ENCODE measurements at places on chromosomes 1 and 21.

- no peak for DNase-seq
Observed at GRCh38 chr21:34157521-34157920, 84.1 kb downstream of the MRPS6 start.

- no peak for DNase-seq
Observed at GRCh38 chr1:20376171-20376570, 85.5 kb downstream of the VWA5B1 start.

GRCh38 chr1:169090308-169090899, 16.1 kb upstream of the ATP1B1 start:
- no peak for DNase-seq

- peak; percentile 33 for DNase-seq
Observed at GRCh38 chr1:6347641-6348487, 45.7 kb downstream of the ACOT7 start.

- no peak for DNase-seq
Observed at GRCh38 chr1:93207211-93207610, 26.7 kb downstream of the CCDC18 start.

DNA sequence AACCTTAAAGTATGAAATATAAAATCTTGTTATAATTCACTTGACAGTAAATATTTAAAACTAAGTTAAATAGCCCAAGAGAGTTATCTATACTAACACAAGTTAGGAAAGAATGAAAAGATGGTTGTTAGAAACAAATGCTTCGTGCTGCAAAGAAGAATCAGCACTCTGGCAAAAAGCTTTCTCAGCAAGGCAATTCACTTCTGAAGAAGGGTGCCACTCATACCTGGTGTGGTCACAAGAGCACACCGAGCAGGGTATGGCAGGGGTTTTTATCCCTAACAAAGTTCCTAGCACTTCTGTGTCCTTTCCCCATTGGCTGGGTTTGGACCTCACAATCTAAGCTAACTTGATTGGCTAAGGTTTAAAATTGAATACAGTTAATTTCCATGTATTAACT, 121.0 kb downstream of the MAGI3 start:
- no peak for DNase-seq

DNA sequence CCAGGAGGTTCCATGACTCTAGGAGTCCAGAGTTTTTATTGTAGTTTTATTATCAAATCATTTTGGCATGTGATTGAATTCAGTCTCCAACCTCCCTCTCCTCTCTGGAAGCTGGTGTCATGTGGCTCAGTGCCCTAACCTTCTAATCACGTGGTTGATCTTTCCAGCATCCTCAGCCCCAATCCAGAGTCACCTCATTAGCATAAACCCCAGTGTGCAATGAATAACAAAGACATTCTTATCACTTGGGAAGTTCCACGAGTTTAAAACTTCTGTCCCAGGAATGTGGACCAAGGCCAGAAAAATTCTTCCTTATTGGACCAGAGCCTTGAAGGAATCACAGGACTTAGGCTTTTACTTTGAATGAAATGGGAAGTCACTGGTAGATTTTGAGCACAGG, 52.2 kb downstream of the KIRREL1 start:
- DNase-seq: no peak

DNA sequence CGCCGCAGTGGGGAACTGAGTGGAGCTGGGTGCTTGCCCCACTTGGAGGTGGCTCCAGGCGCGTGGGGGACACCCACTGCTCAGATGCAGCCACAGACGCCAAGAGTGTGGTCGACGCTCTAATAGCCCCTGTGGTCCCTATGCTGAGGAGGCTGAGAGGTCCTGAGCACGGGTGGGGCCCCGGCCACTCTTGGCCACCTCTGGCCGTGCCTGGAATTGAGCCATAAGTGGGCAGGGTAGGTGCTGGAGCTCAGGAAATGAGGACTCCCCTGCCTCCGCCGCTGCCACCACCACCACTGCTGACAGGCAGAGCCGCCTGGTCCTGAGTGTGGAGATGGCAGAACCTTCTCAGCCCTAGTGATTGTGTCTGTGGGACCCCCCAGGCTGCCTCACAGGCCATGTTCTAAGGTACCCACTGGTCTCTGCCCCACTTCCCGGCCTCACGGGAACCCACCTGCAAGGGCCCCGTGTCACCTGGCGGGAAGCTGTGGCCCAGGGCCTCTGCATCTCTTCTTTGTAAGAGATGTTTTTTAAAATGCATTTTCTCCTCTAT, 34.6 kb upstream of the DIP2A start:
- DNase-seq: no peak

GRCh38 chr1:228180959-228181644, 15.5 kb downstream of the IBA57 start:
- no peak for DNase-seq

DNA sequence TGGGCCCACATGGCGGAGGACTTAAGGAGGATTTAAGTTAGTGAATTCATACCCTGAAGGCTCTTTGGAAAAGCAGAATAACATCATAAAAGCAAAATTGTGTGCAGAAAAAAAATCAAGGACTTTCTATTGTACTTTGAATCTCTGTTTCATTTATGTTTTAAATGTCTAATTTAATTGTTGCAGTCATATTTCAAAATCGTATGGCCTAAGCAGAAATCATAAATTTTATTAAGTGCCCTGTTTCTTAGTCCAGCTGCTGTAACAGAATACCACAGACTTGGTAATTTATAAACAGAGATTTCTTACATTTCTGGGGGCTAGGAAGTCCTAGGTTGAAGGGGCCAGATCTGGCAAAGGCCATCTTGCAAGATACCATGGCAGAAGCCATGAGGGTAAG, 555.6 kb downstream of the LTN1 start:
- DNase-seq: no peak

- DNase-seq: no peak
Observed at GRCh38 chr1:163535807-163536206, 214.1 kb downstream of the NUF2 start.

DNA sequence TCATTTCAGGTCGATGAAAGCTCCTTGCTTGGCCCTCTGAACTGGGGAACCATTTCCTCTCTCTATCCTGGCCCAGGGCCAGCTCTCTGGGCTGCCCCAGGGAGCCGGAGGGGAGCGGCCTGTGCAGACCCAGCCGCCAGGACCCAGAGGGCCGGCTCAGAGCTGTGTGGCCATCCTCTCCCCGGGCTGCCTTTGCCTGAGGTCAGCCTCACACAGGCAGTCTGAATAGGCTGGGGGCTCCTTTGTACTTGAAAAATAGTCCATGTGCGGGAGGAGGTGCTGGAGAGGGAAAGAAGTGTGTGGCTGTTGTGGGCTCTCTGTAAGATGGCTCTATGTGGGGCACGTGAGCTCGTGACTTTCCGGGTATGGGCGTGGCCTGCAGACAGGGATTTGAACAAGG, 275.1 kb upstream of the VAMP3 start:
- DNase-seq: no peak

GRCh38 chr1:221729771-221730330, 12.0 kb downstream of the DUSP10 start:
- no peak for DNase-seq

- no peak for DNase-seq
Observed at GRCh38 chr1:234645474-234645953, 35.5 kb upstream of the IRF2BP2 start.

DNA sequence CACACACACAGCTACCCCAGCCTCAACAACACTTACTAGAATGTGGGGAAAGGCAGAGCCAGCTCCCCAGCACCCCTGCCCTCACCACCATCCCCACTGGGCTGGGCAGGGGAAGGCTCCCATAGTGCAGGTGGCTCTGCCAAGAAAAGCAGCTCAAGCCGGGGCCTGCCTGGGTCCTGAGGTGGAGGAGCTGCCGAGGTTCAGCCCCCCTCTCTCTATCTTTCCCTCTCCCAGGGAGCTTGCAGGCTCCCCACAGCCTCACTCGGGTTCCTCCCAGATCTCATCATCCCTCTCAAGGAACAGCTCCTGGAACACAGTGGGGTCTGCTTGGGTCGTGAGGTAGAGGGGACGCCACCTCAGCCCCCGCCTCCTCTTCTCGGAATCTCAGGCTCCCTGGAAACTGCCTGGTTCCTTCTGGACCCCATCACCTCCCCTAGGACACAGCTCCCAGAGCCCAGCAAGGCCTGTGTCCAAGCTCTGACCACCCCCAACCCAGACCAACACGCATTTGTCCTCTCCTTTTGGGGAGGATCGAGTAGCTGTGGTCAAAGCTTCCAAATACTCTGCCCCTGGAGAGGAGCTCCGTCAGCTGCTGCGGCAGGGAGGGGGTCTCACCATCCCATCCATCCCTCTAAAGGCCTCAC, 704 bp downstream of the S100A16 start:
- no peak for DNase-seq

DNA sequence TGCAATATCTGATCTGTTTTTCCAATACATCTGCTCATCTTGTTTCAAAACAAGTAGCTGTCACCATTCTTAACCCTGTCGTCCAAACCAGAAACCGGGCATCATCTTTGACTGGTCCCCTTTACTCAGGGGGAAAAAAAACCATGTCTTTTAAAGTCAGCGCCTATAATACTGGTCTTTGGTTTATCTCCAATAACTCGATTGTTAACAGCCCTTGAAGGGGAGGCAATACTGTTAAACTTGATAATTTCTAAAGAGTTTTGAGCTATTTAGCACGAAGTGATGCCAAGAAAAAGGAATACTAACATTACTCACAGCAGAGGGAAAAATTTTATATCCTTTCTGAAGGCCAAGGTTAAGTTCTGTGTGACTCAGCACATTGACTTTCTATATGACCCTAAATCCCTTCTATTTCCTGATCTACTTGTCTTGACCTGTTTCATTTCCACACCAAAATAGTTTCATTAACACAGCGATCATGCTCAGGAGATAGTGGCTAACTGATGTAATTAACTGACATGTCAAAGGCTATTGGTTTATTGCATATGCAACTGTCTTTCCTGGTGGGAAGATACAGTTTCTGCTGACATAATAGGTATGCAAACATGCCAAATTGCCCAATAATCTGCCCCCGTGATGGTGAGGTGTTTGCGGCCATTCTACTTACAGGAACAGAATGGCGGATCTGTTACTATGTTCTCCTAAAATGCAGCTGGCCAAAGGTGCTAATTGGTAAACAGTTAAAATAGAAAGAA, 59.1 kb downstream of the NFIA start:
- no peak for DNase-seq

DNA sequence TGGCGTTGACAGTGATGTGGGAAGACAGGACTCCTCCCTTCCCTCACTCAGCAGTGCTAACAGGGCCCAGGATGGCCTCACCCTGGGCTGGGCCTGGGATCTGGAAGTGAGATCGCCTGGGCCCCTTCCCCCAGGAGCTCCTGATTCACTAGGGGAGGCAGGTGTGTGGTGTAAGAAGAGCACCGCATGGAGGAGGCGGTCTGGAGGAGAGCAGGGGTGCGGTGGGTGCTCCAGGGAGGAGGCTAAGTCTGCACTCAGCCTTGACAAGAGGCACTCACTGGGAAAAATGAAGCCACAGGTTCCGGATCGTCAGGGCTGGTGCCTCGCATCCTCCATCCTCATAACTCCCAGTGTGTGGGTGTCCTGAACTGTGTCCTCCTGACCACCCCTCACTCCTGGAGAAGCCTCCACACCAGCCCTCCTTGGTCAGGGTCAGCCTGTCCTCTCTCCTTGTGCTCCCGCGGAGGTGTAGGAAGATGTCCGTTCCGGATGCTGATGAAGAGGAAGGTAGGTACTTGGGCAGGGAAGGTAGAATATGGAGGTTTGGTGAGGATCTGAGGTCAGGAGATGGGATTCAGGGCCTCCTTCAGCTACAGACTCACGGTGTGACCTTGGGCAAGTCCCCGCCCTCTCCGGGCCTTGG, 142.1 kb upstream of the WNT4 start:
- no peak for DNase-seq

- DNase-seq: no peak
Observed at GRCh38 chr1:14190508-14190907, 408.0 kb upstream of the KAZN start.

DNA sequence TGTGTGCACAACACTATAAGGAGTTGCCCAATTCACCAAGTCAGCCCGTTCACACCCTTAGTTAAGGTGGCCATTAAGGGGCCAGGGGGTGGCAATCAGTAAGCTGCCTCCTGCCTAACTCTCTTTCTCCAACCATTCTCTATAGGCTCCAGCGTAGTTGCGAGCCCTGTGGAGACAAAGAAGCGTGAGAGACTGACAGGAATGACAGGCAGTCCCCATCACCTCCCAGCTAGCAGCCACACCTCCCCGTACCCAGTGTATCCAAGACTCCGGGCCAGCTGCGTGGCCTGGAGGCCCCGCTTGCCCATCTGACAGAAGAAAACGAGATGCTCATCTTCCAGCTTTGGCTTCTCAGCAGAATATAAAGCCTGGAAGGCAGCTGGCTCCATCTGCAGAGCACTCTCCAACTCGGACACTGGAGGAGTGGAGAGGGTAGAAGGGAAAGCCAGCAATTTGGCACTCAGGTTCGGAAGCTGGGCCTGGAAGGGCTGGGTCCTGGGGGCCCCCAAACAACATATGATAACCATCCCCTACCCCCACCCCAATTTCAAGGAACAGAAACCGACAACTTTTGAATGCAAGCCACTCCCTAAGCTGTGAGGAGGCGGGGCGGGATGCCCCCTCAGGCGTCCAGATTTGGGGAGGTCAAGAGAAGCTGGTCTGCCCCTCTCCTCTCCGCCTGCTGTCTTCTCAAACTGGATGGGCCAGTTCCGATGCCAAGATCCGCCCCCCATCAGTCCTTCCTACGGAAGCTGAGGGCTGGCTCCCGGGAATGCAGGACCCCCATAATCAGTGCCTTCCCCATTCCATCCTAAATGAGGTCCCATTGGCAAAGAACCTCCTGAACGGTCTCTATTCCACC, 872 bp downstream of the TSTD1 start:
- DNase-seq: no peak

DNA sequence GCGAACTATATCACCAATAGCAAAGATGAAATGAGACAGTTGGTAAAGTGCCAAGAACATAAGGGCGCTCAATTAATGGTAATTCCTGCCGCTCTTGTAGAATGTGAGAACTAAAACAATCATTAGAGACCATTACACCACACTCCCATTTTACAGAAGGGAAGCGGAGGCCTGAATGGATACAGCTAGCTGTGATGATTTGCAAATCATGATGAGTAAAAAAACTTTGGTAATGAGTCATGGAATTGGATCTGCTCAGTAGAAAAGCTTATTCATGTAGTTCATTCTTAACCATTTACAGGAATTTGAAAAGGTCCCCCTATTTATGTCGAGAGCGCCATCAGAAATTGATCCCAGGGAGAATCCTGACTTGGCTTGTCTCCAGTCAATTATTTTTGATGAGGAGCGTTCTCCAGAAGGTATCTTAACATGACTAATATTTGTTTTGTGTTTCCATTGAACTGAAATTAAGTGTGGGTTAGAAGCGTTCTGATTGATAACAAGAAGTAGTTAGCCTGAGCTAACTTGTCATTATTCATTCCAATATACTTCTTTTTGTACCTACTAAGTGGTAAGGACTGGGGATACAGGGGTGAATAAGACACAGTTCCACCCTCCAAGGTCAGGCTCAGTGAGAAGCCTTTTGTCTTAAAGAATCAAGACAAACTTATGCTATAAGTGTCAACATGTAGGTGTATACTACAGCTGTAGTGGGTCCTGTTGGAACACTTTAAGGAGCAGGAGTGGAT, 812 bp downstream of the TTC4 start:
- no peak for DNase-seq

GRCh38 chr1:112146201-112146715, 156.8 kb upstream of the KCND3 start:
- no peak for DNase-seq

- DNase-seq: no peak
Observed at GRCh38 chr1:175207971-175208370, 15.4 kb upstream of the KIAA0040 start.

GRCh38 chr1:61444288-61444687, 280.7 kb downstream of the TM2D1 start:
- no peak for DNase-seq

GRCh38 chr21:42666925-42667324, 13.5 kb downstream of the PDE9A start:
- no peak for DNase-seq

All from activated CD8-positive, alpha-beta memory T cell treated with anti-CD3 and anti-CD28 coated beads for 1 hour (primary cell).